Fibroblast of the aortic adventitia (primary cell): ENCODE measurements at places on chromosomes 2 and 18. TPM values are rescaled to one million over a fixed set of nuclear protein-coding genes. Genes with fewer than 3 reads are reported as not detected.

Gene BOLL
- not detected in 2 replicates for total RNA-seq

Gene UXS1
- 16.0 and 24.0 TPM in 2 replicates for total RNA-seq

Gene ADRA2B
- total RNA-seq, result under 0.01 TPM in 1 of 2 replicates, not detected in the other

Gene PCARE
- under 0.01 and 0.08 TPM in 2 replicates for total RNA-seq

Gene SLC9A2
- under 0.01 TPM in 1 of 2 replicates, not detected in the other for total RNA-seq

Gene GPR75
- 0.25 and 2.4 TPM in 2 replicates for total RNA-seq

Gene GPD2
- total RNA-seq, result 59.3 and 89.7 TPM in 2 replicates

Gene CRYGD
- not detected in 2 replicates for total RNA-seq

Gene PLCD4
- 1.2 and 6.4 TPM in 2 replicates for total RNA-seq

Gene NFU1
- total RNA-seq, result 54.0 and 171 TPM in 2 replicates
